ENCODE measurements at places on chromosomes 2 and 18. TPM values are rescaled to one million over a fixed set of nuclear protein-coding genes. Genes with fewer than 3 reads are reported as not detected.
A peak's percentile ranks its signal among the peaks of the same experiment; 100 is the strongest.

GRCh38 chr18:25166113-25166512, 185.9 kb downstream of the ZNF521 start:
- DNase-seq = no peak

- no peak for DNase-seq
These were observed 60.5 kb upstream of the LGALSL start for GRCh38 chr2:64393383-64394010.

DNA sequence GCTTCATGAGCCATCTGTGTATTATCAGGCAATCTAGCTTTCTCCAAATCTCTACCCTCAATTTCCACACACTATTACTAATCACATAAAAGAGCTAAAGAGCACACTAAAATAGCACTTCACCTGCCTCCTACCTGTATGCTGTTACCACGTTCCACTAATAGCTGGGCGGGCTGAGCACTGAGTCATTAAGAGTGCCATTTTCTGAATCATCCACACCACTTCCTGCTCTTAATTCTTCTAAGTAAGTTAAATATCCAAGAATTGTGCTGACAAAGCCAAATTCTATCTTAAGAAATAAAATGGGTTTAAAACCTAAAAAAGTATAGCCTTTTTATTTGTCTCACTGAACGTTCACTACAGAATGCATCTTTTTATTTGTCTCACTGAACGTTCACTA, 35.7 kb downstream of the NOL10 start:
- no peak for DNase-seq

DNA sequence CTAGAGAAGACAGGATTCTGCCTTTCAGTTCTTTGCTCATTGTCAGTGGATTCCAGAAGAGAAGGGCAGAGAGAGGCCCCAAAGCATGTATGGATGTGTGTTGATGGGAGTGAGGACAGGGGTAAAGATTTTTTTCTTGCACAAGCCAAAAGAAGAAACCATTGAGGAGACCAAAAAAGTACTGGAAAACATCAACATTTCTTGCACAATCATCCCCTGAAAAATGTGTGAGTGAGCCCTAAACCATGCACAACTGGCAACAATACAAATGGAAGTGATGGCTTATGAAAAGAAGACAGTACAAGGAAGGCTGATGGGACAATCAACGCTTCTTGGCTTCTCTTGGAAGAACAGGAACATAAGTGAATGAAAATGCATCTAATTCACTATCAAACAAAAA, 5.6 kb upstream of the SMAD7 start:
- no peak for DNase-seq

DNA sequence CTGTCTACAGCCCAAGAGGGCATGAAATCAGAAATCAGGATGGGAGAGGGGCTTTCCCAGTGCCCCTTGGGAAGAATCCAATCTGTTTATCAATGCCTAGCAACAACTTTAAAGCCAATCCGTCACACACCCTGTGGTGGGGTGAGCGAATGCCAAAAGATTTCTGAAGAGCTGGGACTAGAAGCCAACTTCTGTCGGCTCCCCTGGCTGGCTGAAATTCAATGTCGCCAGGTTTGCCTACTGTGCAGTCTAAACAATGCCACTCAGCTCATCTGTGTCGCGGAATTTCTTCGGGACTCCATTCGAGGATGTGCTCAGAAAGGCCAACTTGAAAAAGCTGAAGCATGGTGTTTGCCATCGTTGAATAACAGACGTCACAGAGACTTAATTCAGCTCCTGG, 31.5 kb upstream of the NCKAP5 start:
- DNase-seq = no peak

GRCh38 chr2:25000036-25000435, 28.3 kb upstream of the DNAJC27 start:
- DNase-seq = no peak

- no peak for DNase-seq
These were observed 45.2 kb upstream of the NEUROD1 start for GRCh38 chr2:181725476-181725875.

- DNase-seq = peak; percentile 83
These were observed 88.8 kb downstream of the INHBB start for GRCh38 chr2:120434492-120435308.

- DNase-seq = no peak
These were observed 42.2 kb upstream of the ZSWIM2 start for GRCh38 chr2:186891185-186891621.

- DNase-seq = no peak
These were observed 14.4 kb downstream of the GPR55 start for GRCh38 chr2:230910546-230911177.

GRCh38 chr2:207132019-207132418, 33.7 kb downstream of the KLF7 start:
- DNase-seq = no peak

- DNase-seq = no peak
These were observed 31.7 kb downstream of the MYO1B start for GRCh38 chr2:191276792-191277465.

DNA sequence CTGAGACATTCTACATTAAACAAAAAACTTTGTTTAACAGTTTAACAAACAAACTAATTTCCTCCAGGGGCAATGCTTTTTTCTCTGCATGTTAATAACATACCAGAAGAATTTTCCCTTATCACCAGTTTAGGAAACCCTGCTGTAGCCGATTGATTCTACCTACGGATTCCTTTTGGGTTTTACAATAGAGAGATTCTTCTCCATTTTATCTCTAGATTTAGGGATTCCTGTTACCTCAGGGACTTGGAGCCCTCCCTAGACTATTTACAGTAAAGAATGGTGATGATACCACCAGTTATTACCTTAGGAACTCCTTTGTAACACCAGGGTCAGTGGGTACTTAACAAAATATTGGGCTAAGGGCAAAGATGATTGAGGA, 5.3 kb upstream of the ERICH2 start:
- DNase-seq = no peak

DNA sequence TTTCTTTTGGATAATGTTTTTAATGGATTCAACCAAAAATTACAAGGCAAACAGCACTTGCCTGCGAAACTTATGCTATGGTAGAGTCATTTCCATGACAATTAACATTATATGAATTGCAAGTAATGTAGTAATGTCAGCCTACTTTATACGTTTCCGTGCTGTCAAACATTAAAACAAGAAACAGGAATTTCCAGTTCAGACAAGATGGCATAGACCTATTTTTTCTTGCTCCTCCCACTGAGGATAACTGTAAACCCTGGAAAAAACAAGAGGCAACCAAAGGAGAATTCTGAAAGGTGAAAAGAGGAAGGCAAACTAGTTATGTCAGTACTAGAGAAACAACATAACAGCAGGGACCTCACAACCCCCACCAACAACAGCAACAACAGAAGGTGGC, 170.7 kb downstream of the DIS3L2 start:
- no peak for DNase-seq

The CHRNA1 gene
- total RNA-seq = not detected

The SLC11A1 gene
- total RNA-seq = not detected

The LRP2 gene
- total RNA-seq = 1.3 TPM

The ASNSD1 gene
- total RNA-seq = 51.9 TPM

The PLGLB1 gene
- total RNA-seq = 0.33 TPM
